NCI-H1417 treated with DMSO at 0.1 percent for 48 hours (cell line): ENCODE measurements at places on chromosomes 1 and 21.

DNA sequence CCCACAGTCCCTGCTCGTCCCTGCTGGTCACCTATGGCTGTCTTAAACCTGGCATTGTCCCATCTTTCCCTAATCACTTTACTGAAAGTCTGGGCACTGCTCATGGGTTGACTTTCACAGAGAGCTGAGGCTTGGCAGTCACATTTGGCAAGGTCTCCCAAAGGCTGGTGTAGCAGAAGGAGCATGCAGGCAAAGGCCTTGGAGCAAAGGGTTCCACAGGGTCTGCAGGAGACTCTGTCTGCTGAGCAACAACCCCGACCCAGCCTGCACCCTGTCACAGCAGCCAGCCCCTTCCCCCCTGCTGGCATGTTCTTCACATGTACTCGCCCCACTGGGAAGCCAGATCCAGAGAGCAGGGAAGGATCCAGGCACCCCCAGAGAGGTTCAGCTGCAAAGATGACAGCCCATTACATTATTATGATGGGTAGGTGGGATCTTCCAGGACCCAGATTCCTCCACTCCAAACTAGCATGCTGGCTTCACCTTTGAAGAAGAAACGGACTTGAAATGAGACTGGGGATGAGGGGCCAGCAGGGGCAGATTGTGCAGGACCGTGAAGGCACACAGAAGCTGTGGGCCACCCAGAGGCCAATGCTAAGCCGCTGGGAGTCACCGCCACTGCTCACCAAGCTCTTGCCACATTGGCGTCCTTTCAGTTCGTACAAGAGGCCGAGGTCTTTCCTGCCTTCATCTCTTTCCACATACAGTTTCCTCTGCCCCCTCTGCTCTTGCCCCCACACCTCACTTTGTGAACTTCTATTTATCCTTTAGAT is 14.2 kb upstream of the TMEM125 start:
- DNase-seq: no peak

GRCh38 chr1:176932114-176933104 is 232.1 kb downstream of the ASTN1 start:
- DNase-seq: no peak

GRCh38 chr1:94859174-94859573 is 39.0 kb downstream of the SLC44A3 start:
- no peak for DNase-seq

DNA sequence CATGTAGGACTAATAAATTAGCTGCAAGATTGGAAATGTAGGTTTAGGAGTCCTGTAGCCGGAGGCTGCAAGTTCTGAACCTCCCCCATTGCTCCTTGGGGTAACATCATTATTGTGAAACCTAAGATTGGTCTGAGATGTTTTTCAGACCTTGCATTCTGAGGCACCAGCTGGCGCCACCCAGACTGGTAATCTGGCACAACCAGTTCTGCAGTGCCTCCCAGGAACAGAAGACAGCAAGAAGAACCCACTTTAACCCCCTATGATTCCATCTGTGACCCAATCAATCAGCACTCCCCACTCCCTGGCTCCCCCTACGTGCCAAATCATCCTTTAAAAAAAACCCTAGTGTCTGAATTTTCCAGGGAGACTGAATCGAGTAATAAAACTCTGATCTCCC is 11.6 kb upstream of the DNAJC6 start:
- DNase-seq: no peak

DNA sequence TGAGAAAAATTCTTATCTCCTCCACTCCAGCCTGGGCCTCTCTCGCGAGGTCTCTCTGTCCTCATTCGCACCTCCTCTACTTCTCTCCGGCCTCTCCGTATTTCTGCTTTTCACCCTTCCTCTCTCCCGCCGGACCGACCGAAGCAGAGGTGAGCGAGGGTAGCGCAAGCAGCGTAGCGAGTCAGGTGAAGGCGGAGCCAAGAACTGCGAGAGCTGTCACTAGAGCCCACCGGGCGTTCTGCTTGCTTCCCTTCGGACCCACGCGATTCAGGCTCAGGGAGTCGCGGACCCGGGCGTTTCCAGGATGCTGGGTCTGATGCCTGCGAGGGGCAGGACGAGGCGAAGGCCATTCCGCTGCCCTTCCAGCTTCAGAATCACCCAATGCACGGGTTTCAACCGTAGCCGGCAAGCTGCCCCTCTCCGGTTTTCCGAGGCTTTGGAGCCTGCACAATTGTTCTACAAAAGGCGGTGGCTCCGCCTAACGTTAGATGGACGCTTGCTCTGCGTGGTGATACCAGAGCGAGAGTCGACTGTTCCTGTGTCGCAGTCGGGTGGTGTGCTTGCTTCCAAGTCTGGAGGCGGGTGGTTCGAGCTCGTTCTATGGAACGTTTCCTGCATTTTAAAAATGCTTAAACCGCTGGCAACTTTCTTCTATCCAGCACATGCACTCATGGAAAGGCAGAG is 310.2 kb downstream of the FAM72C start:
- DNase-seq: no peak

- no peak for DNase-seq
Observed at GRCh38 chr1:79285667-79286066, 279.1 kb upstream of the ADGRL4 start.

GRCh38 chr1:182620924-182621585 is 16.9 kb upstream of the RGS16 start:
- no peak for DNase-seq

GRCh38 chr1:202058001-202058908 is 47.9 kb downstream of the ELF3 start:
- no peak for DNase-seq

DNA sequence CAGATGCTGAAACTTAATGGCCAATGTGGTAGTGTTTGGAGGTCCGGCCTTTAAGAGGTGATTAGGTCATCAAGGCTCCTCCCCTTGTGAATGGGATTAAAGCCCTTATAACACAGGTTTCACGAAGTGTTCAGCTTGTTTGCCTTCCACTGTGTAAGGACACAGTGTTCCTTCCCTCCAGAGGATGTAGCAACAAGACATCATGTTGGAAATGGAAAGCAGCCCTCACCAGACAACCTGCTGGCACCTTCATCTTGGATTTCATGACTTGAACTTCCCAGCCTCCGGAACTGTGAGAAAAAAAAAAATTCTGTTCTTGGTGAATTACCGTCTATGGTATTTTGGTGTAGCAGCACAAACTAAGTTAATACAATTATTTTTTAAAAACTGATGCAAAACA is 613.8 kb downstream of the KIF26B start:
- no peak for DNase-seq

- DNase-seq: no peak
Observed at GRCh38 chr1:164971391-164971790, 385.1 kb downstream of the LMX1A start.

DNA sequence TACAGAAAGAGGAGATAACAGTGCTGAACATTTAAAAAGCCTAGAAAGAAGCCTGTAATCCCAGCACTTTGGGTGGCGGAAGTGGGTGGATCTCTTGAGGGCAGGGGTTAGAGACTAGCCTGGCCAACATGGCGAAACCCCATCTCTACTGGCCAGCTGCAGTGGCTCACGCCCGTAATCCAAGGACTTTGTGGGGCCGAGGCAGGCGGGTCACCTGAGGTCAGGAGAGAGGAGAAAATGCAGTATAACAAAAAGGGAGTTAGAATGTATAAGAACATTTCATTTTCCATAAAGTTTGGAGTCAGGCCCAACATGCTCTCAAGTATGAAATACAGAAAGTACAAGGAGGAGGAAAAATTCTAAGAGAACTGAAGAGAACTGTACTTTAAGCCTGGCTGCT is 134.5 kb downstream of the SMYD3 start:
- no peak for DNase-seq

DNA sequence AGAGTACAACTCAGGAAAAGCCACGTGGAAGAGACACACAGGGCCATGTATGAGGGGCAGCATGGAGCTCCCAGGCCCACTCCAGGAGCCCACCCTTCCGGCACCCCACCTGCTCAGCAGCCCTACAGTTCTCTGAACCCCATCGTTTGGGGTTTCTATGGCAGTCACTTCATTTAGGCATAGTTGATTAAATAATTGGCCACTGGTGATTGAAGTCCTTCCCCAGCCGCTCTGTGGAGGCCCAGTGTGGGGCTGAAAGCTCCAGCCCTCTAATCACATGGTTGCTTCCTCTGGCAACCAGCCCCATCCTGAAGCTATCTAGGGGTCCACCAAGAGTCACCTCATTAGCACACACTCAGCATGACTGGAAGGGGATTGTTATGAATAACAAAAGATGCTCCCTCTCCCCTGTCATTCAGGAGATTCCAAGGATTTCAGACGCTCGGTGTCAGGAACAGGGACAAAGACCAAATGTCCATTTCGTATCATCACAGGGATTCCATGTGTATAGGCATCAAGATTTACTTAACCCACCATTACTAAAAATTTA is 12.2 kb upstream of the S100A7A start:
- no peak for DNase-seq

GRCh38 chr1:153030895-153031294 is at the start of gene SPRR1B:
Gene SPRR1B (plus strand): TSS chr1:153031203. CDS start chr1:153032346, 1,143 bp downstream.
- no peak for DNase-seq

DNA sequence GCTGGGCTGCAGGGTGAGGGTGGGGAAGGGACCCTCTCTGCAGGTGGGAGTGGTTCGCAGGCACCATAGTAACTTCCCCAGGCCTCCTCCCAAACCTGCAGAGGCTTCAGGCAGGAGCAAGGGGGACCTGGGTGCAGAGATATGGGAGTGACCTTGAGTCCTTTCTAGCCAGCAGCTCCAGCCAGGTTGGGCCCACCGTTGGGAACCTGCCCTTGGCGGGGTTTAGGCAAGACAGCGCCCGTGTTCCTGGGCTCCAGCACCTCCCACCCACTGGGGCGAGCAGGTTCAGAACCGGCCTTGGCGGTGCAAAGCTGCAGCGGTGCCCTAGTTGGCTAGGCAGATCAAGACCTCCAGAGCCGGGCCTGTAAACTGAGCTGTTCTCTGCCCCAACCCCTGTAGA is 2.2 kb upstream of the PRDM16 start:
- no peak for DNase-seq

- no peak for DNase-seq
Observed at GRCh38 chr1:117555806-117556205, 50.0 kb upstream of the TENT5C start.

GRCh38 chr21:35423709-35424108 is 374.6 kb upstream of the RUNX1 start:
- no peak for DNase-seq

GRCh38 chr1:41192456-41193178 is 49.5 kb downstream of the SCMH1 start:
- no peak for DNase-seq

DNA sequence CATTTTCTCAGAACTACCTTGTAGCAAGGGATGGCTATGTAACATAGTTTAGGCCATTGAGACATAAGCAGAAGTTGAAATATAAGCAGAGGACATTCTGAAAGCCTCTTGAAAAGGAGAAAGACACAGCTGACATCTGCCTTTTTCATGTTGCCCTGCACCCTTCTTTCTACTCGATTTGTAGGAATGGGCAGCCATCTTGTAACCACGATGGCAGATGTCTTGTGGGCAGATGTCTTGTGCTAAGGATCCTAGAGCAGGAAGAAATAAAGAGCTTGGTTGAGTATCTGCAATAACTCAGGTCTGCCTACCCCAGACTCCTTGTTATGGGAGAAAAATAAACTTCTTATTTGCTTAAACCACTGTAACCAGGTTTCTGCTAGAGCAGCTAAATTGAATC is 351.0 kb downstream of the PDE4B start:
- no peak for DNase-seq

DNA sequence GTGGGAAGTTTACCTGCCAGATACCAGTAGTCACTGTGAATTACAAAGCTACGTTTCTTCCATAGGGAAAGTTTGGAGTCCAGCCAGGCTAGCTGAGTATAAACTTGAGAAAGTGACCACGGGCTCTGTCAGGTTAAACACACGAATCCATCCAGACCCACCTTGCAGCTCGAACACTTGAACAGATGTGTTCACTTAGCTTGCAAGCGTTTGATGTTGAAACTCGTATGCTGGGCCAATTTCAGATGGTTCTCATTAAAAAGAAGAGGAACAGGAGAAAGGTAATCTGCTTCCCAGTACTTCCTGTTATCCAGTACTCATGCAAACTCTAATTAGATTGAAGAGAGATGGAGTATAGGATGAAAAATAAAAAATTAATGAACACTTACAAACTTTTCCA is 636.4 kb downstream of the SMYD3 start:
- DNase-seq: no peak

DNA sequence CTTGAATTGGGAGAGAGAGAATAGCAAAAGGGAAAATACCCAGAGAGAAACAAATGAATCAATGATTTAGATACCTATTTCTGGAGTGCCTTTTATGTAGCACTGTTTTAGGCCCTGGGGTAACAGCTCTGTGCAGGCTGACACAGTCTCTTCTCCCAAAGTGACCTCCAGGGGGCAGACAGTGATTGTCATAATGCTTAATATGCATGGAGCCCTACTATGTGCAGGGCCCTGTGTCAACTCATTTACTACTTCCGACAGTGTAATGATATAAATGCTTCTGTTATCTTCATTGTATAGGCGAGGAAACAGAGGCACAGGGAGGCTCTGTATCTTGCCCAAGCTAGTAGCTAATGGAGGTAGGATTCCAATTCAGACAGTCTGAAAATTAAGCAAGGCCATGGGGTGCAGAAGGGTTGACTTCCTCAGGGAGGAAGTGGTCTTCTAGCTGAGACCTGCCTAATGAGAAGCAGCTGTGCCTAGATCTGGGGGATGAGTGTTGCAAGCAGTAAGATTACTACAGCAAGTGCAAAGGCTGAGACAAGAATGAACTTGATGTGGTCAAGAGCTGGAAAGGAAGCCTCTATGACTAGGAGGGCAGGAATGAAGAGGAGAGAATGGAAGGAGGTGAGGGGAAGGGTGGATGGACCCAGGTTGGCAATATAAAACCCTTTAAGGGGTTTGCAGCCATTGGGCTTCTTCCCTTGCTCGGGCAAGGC is 16.2 kb upstream of the SERINC2 start:
- no peak for DNase-seq

DNA sequence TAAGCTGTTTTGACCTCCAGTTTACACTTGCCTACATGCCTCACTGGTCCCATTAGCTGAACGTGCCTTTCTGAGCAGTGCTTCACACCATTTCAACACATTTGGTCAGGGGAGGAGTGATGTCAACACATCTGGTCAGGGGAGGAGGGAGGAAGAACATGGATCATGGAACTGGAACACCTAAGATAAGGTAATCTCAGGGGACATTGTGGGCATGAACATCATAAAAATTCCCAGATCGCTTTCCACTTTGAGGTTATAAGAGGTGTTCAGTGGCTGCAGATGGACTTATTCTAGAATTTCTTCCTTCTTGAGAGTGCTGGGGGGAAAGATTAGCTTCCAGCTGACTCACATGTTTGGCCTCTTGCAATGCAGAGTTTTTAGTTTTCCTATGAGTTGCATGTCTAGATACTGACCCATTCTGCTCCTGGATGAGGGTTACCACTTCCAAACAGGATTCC is 2.0 kb downstream of the QSOX1 start:
- no peak for DNase-seq

DNA sequence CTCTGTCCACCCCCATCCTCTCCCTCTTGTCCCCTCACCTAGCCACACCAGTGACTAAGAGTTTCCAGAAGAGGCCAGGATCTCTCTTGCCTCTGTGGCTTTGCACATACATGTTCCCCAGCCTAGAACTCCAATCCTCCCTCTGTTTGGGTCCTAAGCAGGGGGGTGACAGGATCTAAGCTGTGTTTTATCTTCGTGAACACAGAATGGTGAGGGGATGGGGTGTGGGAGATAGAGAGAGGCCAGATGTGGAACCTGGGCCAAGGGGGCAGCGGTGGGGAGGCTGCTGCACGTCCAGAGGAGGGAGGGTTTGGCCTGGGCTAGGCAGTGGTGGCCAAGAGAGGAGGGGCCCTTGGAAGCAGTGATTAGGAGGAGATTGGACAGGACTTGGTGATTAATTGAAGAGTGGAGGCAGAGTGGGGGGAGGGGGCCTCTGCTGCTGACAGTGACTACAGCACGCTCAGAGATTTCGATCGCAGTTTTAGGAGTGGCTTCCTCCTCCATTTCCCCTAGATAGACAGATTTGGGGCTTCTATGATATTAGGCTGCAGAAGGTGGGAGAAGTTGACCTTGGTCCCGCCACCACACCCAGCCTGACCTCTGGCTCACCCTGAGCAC is 17.1 kb upstream of the ADGRB2 start:
- DNase-seq: no peak
